ENCODE measurements at places on chromosomes 11 and 22.

DNA sequence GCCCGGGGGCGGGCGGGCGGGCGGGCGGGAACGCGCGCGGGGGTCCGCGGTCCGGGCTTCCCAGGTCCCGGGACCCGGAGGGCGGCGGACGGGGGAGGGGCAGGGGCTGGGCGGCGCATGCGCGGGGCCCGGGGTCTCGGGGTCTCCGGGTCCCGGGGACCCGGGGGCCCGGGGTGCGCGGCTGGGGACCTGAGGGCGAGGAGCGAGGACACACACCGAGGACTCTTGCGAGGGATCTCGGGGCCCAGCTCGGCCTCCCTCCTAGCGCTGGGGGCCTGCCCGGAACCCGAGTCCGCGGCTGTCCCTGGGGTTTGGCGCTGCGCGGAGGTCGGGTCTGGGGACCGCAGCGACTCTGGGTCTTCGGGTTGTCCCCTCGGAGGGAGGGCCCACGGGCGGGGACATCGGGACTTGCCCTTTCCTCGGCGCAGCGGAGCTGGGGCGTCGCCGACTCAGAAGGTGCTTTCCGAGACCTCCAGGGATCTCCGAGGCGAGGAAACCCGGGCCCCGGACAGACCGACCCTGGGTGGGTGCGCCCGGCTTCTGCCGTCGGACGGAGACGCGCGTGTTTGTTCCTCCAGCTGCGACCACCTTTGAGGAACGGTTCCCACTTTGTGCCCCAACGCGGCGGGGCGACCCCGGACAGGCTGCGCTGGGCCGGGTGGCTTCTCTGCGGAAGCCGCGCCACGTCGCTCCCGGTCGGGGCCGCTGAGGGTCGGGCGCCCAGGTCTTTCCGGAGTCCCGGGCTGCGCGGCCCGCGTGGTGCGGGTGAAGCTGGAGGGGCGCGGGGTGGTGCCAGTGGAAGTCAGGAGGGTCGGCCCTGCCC, 540 bp downstream of the PPARA start:
- peak; percentile 40 for DNase-seq

GRCh38 chr11:104546501-104546900, 351.8 kb downstream of the CASP12 start:
- DNase-seq, result no peak

DNA sequence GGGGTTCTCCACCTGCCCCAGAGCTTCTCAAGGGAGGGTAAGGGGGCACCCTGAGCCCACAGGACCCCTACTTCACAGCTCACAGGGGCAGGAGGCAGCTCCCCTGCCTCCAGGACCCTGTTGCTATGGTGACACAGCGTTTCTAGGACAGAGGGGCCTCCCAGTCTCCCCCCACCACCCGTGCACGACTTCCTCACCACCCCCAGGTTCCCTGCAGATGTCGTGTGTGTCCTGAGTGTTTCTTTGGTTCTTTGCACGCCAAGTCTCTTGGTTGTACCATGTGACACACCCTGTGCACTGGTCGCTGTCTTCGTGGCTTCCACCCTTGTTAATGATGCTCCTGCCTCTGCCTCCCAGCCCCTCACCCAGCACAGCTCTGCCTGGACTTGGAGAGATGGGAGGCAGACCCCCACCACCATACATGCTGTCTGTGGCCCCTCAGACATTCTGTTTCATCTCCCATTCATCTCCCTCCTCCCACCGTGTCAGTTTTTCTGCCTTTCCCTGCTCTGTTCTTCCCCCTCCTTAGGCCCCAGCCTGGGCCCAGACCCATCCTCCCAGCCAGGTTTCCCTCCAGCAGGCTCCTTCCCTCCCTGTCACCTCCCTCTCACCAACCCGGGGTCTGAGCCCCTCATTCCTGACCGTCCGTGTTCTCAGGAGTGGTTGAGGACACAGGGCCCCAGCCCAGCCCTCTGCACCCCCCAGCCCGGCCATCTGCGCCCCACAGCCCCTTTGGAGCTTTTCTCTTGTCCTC, 24.5 kb upstream of the RAB1B start:
- DNase-seq, result no peak

DNA sequence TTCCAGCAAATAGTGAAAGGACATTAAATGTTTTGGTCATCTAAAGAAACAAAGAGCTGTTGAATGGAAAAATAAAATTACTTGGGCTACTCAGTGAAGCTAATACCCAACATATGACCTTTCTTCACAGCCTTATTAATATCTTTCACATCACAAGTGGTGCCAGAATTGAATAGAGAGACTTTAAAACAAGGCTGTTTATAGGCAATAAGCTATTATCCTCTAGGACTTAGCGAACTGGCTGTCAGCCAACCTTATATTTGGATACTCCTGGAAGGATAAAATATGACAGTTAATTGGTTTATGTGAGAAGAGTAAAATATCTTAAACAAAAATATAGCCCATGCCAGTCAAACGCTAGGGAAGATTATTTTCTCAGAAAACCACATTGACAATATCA, 225.5 kb upstream of the BLID start:
- DNase-seq, result no peak

DNA sequence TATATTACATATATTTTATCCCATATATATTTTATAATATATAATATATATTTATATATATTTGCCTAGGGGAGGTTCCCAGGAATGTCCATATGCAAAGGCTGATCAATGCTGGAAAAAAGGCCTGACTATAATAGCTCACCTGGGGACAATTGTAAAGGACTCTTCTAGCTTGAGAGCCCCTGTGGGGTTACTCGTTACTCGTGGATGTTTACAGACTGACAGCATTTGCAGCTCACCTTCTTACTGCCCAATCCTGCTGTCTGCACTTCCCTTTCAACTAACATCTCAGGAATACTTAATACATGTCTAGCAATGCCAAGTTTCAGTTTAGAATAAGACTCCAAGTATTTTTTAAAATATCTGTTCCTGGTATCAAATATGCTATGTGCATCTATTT, 1365.4 kb upstream of the RAG2 start:
- DNase-seq, result no peak

DNA sequence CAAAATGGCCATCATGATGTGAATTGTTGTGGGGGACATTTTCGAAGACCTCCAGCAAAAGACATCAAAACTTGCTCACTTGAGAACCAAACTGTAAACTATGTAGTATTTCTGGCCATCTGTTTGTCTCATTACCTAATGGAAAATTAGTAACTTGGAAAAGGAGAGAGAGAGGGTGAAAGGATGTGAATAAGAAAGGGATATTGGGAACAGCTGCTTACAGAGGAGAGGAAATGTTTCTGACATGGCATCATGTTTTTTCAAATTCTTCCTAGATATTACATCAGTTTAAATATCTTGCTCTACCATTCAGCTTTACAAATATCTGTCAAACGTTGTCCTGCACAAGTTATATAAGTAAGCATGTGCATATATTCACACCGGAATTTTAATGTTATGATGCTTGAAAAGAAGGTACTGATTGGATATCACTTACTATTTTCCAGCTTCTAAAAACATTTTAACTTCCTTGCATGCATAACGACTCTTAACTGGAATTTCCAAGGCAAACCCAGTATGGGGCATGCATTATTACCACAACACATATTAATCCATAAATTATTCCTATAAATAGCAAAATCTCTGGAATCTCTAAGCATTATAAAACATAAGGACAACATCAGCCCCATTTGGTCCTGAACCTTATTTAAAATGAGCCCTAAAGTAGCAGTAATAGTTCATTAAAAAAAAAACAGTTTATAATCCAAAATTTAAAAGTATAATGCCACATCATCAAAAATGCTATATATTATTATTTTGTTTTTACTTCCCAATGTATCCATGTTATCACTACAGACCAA, 20.0 kb downstream of the GUCY1A2 start:
- no peak for DNase-seq

GRCh38 chr22:22703715-22704114, 59.3 kb downstream of the GGTLC2 start:
- no peak for DNase-seq

DNA sequence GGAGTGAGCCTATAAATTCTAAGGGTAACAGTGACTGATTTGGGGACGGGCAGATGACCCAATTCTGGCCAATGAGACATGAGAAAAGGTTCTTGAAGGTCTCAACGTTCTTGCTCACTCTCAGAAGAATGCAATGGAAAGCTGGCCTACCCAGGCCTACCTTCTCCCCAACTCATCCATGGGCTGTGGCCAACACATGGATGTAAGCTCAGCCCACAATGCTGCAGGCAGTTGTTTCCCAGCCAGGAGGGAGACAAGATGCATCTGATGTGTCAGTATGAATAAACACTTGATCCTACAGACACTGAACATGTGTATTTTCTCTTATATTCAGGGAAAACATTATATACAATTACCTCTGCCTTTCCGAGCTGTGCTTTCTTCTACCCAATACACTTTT, 24.4 kb downstream of the PI4KA start:
- no peak for DNase-seq

GRCh38 chr22:36471341-36471821, 10.1 kb downstream of the TXN2 start:
- no peak for DNase-seq

GRCh38 chr11:19199771-19200170, 2.0 kb downstream of the CSRP3 start:
- DNase-seq, result no peak

GRCh38 chr11:28910926-28911325, 802.7 kb downstream of the METTL15 start:
- no peak for DNase-seq

- DNase-seq, result no peak
These were observed 59.2 kb downstream of the CACNG2 start for GRCh38 chr22:36644333-36644757.

GRCh38 chr11:114060392-114061047, 1.0 kb downstream of the ZBTB16 start:
- no peak for DNase-seq

DNA sequence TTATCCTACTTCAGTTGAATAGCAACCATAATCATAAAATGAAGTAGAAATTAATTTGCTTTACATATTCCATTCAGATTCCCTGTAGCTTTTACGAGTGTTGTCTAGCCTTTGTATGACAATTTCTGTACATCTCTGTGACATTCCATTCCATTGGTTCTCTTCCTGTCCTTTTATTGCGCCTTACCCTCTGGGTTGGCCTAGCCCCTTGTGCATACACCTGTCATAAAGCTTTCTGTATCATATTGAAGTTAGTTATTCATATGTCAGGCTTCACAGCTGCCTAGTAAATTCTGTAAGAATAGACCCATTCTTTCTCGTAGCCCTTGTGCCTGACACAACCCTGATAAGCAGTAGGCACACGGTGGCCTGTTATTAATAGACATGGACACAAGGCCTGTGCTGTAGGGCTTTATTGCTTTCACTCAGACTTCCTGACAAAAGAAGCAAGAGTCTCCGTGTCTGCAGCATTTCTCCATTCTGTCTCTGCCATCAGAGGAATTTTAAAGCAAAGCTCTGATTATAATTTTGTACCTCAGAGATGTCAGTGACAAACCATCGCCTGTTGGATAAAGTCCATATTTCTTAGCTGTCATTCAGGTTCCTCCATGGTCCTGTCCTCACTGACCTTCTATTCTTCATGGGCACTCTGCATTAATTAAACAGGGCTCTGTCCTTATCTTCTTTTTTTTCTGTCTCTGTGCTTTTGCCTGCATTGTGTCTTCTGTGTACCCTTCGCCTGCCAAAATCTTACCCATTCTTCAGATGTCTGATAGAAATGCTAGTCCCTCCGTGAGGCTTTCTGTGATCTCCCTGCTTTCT, 49.4 kb downstream of the BID start:
- DNase-seq, result no peak

GRCh38 chr11:128476049-128476448, 111.3 kb downstream of the ETS1 start:
- no peak for DNase-seq

DNA sequence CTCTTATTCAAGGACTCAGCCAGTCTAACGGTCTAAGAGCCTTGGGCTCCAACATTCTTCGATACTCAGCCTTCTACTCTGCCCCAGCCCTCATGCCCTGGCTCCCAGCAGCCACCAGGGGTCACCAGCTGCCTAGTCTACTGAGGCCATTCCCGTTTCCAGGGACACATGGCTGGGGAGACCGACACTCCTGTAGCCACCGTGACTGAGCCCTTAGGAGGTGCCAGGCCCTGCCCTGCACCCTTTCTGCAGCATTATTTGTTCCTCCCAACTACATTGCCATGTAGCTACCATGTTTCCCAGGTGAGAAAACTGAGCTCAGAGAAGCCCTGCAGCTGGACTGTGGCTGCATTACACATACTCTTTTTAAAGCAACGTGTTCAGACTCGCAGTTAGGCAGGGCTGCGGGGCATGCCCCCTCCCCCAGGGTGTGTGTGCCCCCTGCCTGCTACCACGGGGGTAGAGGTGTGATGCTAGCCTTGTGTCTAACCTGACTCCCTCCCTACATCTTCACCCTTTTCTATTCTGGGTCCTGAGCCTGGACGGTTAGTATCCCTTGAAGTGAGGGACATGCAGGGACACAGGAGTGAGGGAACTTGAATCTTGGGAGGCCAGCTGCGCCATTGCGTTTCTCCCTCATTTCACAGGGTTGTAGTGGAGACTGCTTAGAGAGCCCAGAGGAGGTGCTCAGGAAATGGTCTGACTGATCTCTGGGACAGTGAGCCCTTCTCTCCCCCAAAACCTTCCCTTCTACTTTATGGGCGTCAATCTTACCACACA, 17.5 kb downstream of the ATG16L2 start:
- no peak for DNase-seq

- DNase-seq, result no peak
These were observed 165.6 kb downstream of the SHANK2 start for GRCh38 chr11:71086687-71087258.

- DNase-seq, result no peak
These were observed 16.2 kb upstream of the MUC5B start for GRCh38 chr11:1206391-1207271.

GRCh38 chr11:109783840-109784239, 309.4 kb upstream of the ZC3H12C start:
- DNase-seq, result no peak

DNA sequence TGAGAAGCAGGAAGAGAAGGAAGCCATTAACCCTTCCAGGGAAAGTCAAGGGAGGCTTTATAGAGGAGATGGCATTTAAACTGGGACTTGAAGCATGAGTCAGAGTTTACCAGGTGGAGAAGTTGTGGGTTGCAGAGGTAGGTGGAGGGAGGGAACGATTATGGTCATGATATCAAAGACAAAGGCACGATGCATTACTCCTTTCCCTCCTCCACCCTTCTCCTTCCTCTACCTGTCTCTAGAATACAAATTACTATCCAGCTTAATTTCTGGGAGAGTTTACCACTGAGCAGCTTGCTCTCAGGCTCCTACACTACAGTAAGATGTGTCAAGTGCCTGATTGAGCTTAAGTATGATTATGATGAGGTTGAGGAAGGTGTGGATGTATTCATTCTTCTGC, 151.7 kb downstream of the NELL1 start:
- DNase-seq, result no peak

- no peak for DNase-seq
These were observed 122.2 kb upstream of the TRPC6 start for GRCh38 chr11:101705972-101706371.

- no peak for DNase-seq
These were observed 33.7 kb upstream of the SLC17A6 start for GRCh38 chr11:22304337-22304961.

- no peak for DNase-seq
These were observed 49.3 kb downstream of the PPME1 start for GRCh38 chr11:74220376-74220775.

GRCh38 chr11:14029971-14030920, 67.7 kb downstream of the SPON1 start:
- DNase-seq, result no peak

Data from stimulated activated CD8-positive, alpha-beta memory T cell treated with anti-CD3 and anti-CD28 coated beads, Interleukin-4, amount 100 ng/mL, for 4 hours (primary cell).